ENCODE measurements at places on chromosomes 6 and 20.

DNA sequence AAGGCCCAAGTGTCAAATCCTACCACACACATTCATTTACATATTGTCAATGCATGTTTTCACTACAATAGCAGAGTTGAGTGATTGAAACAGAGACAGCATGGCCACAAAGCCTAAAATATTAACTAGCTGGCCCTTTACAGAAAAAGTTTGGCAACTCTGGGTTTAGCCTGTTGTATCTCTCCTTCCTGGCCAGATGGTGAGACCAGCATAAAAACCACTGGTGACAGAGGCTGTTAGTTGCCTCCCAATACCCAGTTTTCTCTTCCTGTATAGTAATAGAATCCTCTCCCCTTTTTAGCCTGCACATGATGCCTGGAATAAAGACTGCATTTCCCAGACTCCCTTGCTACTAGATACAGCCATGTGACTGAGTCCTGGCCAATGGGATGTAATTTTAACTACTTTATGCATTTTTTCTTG lies 100.0 kb upstream of the TAB2 start:
- no peak for DNase-seq

DNA sequence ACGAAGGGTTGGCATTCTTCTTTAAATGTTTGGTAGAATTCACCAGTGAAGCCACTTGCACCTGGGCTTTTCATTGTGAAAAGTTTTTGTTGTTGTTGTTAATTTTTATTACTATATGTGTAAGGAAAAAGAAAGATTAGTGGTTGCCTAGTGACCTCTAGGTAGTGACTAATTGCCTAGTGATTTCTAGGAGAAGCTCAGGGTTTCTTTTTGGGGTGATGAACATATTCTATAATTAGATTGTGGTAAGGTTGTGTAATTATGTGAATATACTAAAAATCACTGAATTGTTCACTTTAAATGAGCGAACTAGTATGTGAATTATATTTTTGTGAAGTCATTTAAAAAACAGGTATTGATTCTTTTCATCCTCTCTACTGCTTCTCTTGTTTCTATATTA lies 123.8 kb upstream of the TMEM170B start:
- no peak for DNase-seq

DNA sequence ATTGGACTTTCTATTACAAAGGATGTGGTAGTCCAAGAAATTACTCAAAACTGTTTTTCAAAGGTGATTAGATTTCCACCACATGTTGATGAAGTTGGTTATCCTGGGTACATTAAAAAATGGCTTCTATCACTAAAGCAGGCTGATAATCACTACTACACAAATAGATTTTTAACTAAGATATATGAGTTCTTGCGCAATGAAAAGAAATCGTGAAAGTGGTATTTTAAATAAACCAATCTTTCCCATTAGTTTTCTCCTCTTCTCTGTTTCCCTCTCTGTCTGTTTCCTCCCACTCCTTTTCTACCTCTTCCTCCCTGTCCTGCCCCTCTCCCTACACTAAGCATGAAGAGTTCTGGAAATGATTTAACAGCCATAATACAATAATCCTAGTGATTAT lies 487.9 kb upstream of the CITED2 start:
- DNase-seq: no peak

- DNase-seq: no peak
Measured at GRCh38 chr20:24672181-24672880, 202.9 kb downstream of the SYNDIG1 start.

- no peak for DNase-seq
Measured at GRCh38 chr6:157570104-157570503, 189.1 kb downstream of the ZDHHC14 start.

DNA sequence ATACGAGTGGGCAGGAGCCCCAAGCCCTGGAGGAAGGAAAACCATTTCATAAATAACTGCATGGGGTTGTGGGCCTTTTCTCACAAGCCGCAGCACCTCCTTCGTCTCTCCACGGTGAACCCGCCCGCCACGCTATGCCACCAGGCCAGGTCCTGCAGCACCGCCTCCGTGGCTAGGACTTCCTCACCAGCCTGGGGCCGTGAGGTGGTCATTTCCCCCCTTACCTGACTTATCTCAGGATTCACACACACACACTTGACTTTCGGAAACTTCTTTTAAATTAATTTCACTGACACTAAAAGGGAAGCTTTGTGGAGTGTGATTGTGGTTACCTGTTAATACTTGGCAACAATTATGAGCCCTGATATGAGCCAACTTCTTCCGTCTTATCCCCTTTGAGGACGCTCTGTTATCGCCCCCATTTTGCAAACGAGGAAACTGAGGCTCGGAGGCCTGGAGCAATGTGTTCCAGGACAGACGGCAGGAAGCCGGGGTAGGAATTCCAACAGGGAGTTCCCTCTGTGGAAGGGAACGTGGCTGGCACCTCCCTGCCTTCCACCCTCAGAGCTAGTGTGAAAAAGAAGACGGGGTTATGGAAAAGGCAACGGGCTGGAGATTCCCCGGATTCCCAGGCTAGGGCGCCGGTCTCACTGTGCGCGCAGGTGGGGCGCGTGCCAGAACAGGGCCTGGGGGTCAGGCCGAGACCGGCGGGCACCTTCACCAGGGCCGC lies 817 bp upstream of the SLCO4A1 start:
- no peak for DNase-seq

GRCh38 chr20:62739581-62740285 lies 31.1 kb downstream of the NTSR1 start:
- peak; percentile 45 for DNase-seq

DNA sequence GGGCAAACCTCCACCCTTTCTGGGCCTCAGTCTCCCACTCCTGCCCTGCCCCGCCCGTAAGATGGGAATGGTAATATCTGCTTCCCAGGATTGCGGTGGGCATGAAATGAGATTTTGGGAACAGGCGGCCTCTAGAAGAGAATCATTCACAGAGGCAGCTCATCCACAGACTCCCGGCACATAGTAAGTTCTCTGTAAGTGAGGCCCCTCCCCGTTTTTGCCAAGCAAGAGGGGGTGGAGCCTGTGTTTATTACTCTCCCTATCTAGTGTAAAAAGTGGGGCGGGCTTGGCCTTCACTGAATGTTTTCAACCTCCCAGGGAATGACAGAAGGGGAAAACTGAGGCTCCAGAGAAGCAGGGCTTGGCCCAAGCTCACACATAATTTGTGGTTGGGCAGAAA lies 20.0 kb downstream of the SUN5 start:
- no peak for DNase-seq

GRCh38 chr20:51404297-51405060 lies 138.0 kb downstream of the NFATC2 start:
- DNase-seq: peak; percentile 97

DNA sequence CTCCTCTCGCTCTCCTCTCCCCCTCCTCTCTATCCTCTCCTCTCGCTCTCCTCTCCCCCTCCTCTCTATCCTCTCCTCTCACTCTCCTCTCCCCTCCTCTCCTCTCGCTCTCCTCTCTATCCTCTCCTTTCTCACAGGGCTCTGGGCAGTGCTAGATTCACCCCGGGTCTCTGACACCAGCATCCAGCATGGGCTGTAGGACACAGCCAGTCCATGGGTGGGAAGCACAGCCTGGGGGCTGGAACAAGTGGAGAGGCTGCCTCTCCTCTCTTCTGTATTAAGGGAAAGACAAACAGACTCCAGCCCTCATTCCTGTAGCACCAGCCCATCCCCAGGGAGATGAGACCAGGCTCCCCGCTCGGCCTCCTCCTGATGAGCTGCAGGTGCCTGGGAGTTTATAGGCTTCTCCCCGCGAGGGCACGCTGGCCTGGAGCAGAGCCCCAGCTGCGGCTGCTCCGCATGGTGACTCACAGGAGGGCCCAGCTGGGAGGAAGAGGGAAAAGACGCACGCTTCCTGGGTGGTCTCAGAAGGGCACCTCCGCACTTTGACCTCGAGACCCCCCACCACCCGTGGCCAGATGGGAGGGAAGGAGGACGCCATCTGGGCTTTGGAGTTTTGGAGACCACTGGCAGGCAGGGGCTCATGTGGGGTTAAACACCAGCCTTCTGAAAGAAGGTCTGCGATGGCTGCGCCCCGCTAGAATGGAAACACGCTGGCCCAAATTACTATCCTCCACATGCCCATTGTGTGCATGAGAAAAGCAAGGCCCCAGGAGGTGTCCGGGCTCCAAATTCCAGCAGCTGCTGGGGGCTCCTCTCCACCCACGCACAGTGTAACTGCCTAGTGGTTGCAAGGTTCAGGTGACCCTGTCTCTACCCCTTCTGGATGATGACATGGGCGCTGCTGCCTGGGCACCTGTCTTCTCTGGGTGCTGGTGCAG lies 68.0 kb downstream of the BMP7 start:
- DNase-seq: no peak

GRCh38 chr20:12416281-12416680 lies 498.6 kb downstream of the BTBD3 start:
- no peak for DNase-seq

- DNase-seq: no peak
Measured at GRCh38 chr6:78947529-78947928, 80.2 kb downstream of the IRAK1BP1 start.

DNA sequence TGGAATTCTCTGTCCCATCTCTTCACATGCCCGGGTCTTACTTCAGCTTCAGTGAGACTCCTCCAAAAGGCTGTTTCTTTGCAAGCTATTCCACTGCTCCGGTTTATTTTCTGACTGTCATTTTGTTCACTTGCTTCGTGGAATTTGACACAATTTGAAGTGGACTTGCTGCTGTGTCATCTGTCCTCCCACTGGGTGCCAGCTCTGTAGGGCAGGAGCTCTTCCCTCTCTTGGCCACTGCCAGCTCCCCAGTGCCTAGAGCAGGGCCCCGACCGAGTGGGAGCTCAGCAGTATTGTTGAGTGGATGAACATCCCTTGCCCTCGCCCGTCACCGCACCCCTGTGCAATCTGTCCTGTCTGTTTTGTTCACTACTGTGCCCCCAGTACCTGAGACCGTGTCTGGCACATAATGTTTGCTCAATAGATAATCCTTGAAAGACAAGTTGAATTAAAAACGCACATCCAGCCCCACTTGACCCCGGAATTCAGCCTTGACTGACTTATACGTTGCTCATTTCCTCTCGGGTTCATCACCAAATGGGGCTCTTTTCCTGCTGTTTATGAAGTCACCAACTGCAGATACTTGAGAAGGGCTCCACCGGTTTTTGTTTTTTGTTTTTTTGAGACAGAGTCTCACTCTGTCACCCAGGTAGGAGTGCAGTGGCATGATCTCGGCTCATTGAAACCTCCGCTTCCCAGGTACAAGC lies 170.3 kb upstream of the KCNG1 start:
- no peak for DNase-seq

DNA sequence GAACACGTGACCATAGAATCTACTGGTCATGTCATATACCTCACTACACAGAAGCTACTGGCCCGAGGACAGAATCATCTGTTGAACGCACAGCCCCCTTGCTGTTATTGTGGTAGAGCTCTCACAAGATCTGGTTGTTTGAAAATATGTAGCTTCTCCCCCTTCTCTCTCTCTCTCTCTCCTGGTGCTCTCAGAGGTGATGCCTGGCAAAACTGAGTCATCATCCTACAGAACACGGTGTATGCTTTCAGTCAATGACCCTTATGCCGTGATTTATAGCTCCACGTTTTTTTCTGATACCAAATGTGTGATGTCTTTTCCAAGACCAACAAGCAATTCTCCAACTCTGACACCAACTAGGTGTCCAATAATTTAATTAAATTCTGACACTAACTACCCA lies 13.0 kb upstream of the RBM24 start:
- DNase-seq: no peak

DNA sequence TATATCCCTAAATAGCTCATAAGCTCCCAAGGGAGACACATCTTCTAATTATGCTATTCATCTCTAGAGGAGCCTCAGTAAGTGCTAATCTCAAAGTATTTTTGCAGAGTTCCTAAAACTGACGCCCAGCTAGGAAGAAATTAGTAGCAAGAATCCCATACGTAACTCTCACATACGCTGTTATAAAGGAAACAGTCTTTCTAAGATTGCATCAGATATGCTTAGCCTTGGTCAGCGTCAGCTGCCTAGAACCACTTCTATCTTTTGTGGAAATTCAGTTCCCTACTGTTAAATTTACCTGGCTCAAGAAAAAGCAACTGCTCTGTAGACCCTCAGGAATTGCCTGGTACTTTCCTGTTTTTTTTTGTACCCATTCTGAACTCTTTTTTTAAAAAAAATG lies 13.6 kb downstream of the RIPOR2 start:
- no peak for DNase-seq

DNA sequence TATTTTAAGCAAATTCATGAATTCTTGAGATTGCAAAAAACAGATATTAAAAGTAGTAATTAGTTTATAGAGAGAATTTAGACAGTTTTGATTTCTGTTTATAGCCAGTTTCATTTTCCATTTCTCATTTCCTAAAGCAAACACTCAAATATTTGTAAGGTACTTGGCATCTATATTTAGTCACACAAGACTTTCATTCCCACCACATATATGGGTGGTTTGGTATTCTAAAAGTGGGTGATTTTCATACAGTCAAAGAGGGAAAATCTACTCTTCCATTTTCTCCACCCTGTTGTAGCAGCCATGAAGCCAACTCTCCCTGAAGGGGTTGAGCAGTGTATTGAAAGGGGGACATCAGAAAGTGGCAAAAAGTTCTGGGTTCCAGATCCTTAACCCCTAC lies 181.1 kb upstream of the SUPT3H start:
- no peak for DNase-seq

- DNase-seq: no peak
Measured at GRCh38 chr20:58452667-58453255, 62.4 kb downstream of the APCDD1L start.

DNA sequence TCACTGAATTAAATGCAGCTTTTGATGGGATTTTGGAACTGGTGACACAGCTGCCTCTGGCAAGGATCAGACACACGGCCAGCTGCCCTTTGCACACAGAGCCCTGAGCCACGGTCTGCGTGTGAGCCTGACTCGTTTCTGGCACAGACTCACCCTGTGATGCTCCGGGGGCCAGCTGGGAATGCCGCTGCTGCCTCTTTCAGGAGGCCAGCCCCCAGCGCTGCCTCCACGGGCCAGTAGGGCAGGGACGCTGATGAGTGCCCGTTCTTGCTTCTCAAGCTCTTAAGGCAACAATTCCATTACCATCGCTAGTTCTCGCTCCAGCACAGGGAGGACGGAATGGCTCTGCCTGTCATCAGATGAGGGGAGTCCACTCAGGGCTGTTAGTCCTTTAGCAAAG lies 61.6 kb downstream of the IRF4 start:
- no peak for DNase-seq

DNA sequence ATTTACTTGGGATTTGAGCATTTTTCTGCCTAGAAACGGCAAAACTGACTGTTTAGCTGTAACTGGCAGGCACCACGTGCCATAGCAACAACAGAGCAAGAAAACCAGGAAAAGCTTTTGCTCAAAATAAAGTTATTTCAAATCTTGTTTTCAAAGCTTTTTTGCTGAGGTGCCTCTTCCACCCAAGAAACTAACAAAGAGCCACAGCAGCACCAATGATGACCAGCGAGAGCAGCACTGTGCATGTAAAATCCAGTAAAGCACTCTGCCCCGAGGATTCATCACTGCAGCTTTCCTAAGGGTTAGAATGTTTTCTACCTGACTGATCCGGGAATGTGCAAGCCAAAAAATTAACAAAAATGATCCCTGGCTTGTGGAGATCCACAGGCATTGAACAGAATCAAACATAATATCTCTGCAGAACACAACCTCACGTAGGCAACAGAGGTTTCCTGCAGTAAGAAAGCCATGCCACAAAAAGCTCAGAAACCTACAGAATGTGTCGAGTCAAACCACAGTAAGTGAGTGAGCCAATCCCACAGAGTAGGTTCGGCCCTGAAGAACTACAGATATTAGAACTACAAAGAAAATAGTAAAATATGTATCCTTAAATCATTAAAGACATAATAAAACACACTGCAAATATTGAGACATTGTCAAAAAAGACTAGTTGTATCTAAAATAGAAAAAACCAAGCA lies 7.4 kb upstream of the ULBP3 start:
- DNase-seq: no peak

Data from CD4-positive, CD25-positive, alpha-beta regulatory T cell (primary cell).